Activated CD4-positive, alpha-beta memory T cell treated with anti-CD3 and anti-CD28 coated beads for 36 hours (primary cell): ENCODE measurements at places on chromosomes 12 and 14. TPM values are rescaled to one million over a fixed set of nuclear protein-coding genes. Genes with fewer than 3 reads are reported as not detected.

FAM234B gene
- 6.8 TPM for total RNA-seq

- DNase-seq, result no peak
These were observed 206.5 kb downstream of the CALM1 start for GRCh38 chr14:90603336-90603735.

DNA sequence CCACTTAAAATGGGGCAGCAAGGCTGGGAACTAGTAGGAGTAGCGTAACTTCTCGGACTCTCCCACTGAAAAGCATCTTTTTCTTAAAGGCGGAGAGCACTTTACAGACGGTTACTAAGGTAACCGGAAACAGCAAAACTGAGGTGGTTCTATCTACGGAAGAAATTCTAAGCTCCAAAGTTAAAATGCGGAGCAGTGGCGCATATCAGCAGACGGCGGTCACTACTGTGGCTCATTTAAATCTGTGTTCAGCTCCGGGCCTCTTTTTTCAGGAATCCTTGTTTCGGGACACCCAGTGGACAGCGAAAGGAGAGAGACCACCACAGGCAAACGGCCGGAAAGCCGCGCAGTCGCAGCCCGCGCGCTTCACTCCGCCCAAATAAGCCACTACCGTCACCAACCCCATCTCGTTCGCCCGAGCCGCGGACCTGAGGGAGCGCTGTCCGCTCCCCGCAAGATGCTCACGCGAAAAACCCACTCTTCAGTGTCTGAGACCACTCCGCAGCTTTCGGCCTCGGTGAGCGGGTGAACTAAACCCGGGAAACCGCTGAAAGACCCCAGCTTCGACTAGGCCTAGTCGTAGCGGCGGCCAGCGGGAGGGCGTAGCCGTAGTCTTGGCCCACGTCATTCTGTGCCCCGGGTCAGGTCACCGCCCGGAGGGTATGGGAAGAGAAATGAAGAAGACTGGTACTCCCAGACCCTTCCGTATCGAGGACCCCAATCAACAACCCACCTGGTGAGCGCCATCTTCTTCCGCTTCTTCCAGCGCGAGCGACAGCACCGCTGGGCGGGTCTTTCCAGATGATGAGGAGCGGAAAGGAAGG lies at the start of gene SNW1:
SNW1 (minus strand) TSS at position 776 of the 824 bp plus-strand sequence; CDS start at position 747, 29 bp downstream.
- peak; percentile 95 for DNase-seq

GRCh38 chr12:105334001-105334400 lies 3.5 kb downstream of the C12orf75 start:
- no peak for DNase-seq
